ENCODE measurements at places on chromosomes 3 and 15.
A peak's percentile ranks its signal among the peaks of the same experiment; 100 is the strongest.

GRCh38 chr3:10180289-10180688 is 15.6 kb downstream of the IRAK2 start:
- no peak for ATAC-seq

GRCh38 chr3:127371334-127371733 is 83.5 kb upstream of the PRR20G start:
- ATAC-seq = no peak

- no peak for ATAC-seq
Observed at GRCh38 chr3:126107957-126108675, 24.2 kb upstream of the SLC41A3 start.

GRCh38 chr15:58441376-58442070 is 9.7 kb downstream of the LIPC start:
- ATAC-seq = peak; percentile 27

DNA sequence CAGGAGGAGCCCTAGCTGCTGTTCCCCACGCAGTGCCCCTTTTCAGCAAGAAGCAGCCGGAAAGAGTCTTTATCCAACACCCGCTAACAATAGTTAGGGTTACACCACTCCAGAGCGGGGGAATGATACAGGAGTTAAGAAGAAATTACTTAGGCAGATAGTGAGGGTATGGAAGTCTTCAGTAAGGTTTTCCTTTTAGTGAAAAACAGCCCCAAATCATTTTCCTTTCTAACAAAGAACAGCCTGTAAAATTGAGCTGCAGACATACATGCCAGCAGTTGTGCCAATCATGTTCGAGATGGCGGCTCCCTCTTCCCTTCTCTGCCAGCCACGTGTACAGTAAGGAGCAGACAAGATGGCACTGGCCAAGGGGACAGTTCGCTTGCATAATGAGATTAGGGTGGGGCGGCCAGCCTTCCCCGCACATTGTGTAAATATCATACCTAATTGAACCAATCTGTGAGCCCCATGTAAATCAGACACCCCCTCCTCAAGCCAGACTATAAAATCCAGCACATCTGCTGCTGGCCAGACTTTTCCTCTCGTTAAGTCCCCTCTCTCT is 18.5 kb upstream of the SENP5 start:
- no peak for ATAC-seq

DNA sequence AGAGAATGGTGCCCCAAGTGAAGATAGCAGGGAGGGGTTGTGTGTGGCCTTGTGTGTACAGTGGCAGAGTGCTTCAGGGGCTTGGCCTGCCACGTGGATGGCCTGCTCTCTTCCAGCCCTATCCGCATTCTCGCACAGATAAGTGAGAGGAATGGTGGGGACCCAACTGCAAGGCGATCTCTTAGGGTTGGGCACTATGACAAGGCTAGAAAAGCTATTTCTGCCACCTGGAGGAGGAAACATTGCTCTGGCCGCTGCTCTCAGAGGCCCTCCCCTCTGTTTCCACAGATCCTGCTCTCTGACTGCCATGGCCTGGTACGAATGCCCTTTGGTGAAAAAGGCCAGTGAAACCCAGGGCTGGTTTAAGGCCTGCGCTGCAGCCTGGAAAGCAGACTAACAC is 20.6 kb downstream of the EEFSEC start:
- ATAC-seq = no peak

DNA sequence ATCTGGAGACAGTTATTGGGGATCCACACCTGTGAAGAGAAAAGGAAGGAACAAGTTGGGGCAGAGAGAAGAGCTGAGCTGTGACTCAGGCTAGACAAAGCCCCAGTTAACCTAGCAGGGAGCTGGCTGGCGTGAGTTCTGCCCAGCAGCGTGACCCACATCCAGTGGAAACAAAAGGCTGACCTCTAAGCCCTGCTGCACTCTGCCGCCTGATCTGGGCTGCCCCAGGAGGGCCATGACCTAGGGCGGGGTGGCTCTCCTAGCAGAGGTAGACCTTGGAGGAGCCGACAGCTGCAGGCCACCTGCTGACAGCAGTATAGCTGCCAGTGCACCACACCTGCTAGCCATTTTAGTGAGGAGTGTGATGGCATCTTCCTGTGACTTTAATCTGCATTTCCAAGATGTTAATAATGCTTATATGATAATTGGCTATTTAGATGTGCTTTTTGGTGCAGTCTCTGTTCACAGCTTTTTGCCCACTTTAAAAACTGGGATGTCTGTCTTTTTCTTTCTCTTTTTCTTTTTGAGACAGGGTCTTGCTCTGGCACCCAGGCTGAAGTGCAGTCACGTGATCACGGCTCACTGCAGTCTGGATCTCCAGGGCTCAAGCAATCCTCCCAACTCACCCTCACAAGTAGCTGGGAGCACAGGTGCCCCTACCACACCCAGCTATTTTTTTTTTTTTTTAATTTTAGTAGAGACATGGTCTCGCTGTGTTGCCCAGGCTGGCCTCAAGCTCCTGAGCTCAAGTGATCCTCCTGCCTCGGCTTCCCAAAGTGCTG is 78.1 kb downstream of the LSM3 start:
- no peak for ATAC-seq

DNA sequence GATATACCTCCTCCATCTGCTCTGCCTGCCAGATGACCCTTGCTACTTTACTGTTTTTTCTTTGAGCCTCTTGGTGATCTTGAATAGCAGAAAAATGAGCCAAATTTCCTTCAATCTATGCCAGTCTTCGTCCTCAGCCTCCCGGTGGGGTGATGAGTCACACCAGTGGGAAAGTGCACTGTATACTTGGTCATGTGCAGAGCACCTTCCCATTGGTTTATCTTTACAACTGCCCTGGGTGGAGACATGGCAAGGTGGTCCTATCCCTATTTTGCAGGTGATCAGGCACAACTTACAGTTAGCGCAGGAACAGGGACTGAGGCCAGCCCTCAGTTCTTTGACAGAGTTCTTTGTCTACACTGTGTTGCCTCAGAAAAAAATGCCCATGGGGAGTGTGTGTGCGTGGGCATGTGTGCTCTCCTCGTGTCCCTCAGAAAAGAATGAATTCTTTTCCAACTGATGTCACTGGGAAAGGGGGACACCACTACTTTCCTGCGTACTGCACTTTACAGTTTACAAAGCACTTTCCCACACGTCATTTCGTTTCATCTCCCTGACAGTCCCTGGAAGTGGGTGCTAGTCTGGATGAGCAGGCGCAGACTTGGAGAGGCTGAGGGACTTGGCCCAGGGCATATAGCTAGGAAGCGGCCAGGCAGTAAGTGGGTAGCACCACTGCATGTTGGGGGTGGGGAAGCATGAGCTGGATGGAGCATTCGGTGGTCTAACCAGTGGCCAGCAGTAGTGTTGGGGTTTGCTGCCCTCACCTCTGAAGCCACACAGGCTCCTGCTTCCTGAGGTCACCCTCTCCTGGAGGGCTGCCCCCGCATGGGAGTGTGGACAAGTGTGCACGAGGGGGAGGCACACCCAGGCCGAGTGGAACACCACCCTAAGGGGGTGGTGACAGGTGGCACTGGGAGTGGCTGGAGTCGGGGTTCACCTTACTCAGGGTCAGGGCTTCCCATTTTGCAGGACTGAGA is 24.1 kb downstream of the SMAD3 start:
- no peak for ATAC-seq

- peak; percentile 86 for ATAC-seq
Observed at GRCh38 chr3:64977308-64978100, 289.7 kb upstream of the ADAMTS9 start.

Data from SK-N-SH treated with all-trans-retinoic acid at 6 μM for 48 hours (cell line).